ENCODE measurements at places on chromosomes 7 and 10.
A peak's percentile ranks its signal among the peaks of the same experiment; 100 is the strongest.

DNA sequence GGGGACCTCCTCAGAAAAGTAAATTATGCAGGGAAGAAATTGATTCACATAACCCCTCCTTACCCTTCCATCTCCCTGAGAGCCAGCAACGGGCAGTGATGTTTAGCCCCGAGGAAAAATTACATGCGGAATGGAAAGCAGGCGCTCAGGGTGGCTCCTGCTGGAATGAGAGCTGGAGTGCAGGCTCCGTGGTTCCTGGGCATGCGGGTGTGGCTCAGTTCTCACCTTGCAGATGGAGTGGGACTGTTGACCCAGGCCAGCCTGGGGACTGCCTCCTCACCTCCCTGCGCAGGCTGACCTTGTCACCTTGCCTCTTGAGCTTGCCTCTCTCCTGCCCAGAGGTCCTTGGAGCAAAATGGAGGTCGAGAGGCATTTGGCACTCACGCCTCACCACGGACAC is 83.3 kb upstream of the PPIF start:
- H3K27ac ChIP-seq, result peak overlapping the region; percentile 87
- no peaks in the 10 kb centered on the region for H3K27me3 ChIP-seq
- no peak for DNase-seq
- H3K4me3 ChIP-seq, result no peak overlapping the region

GRCh38 chr10:76432016-76433012 is 1000.9 kb downstream of the LRMDA start:
- no peak for DNase-seq
- peaks cover 64% of the 10 kb centered on the region for H3K4me1 ChIP-seq
- H3K4me3 ChIP-seq, result no peak overlapping the region
- peak overlapping the region; percentile 13 for H3K27ac ChIP-seq
- H3K36me3 ChIP-seq, result no peaks in the 10 kb centered on the region

GRCh38 chr7:115526278-115526677 is 504.3 kb downstream of the TFEC start:
- no peaks in the 10 kb centered on the region for H3K4me1 ChIP-seq
- no peak for DNase-seq
- no peak overlapping the region for H3K27ac ChIP-seq
- H3K36me3 ChIP-seq, result peaks cover 12% of the 10 kb centered on the region
- no peaks in the 10 kb centered on the region for H3K27me3 ChIP-seq
- no peak overlapping the region for H3K4me3 ChIP-seq

DNA sequence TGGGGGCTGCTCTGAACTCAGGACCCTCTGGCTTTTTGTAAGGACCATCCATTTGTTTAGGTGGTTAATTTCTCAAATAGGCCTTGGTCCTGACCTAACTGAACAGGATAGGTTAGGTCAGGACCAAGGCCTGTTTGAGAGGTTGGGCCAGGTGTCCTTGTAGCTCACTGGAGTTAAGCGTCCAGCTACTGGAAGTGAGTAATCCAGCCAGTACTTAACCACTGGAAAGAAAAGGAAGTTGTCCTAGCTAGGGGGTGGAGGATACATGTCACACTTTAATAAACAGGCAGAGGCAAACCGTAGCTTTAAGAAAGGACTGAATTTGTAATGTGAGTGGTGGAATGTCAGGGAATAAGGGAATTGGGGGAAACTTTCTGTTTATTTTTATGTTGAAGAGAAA is 96.0 kb downstream of the GPR85 start:
- no peak overlapping the region for H3K4me3 ChIP-seq
- no peaks in the 10 kb centered on the region for H3K4me1 ChIP-seq
- DNase-seq, result no peak

GRCh38 chr7:85041605-85042216 is 145.1 kb downstream of the SEMA3D start:
- no peak overlapping the region for H3K27ac ChIP-seq
- peaks cover 22% of the 10 kb centered on the region for H3K36me3 ChIP-seq
- H3K27me3 ChIP-seq, result no peaks in the 10 kb centered on the region

Data from mesothelial cell of epicardium (in vitro differentiated cells).